ENCODE measurements at places on chromosomes 2 and 18. TPM values are rescaled to one million over a fixed set of nuclear protein-coding genes. Genes with fewer than 3 reads are reported as not detected.

DNA sequence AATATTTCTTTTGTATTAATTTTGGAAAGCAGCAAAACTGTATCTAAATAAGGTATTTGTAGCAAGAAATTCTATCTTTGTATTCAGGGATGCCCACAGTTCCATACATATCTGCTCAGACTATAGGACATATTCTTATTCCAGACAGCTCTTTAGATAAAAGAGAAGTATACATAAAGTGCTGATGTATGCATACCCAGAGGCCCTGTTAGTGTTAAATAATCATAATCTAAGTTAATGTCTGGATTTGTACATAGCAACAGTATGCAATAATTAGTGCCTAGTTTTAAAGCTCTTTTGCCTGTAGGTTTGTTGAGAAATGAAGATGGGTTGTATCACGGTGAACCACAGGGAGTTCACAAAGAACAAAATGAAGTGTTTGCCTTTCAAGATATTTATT is 428.0 kb upstream of the RGPD4 start:
- DNase-seq, result no peak

RSAD2 gene
- 11.8 TPM for total RNA-seq

SERPINB3 gene
- not detected for total RNA-seq

DNA sequence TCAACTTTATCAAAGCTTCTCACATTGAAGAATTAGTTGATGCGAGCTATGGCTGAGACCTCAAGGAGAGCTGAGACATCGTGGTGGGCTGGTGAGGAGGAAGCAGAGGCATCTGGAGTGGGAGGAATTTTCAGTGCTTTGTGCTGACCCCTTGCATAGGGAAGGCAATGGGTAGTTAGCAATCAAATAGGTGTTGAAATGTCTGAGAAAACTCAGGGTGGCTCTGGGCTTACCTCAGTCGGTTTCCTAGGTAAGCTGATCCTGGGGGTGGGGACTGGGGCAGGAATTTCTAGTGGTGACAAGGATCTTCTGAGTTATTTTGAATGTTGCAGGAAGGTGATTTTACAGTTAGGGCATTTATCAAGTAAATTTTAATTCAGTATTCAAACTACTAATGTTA is 20.7 kb upstream of the DPP10 start:
- DNase-seq, result no peak

CCDC178 gene
- not detected for total RNA-seq

DNA sequence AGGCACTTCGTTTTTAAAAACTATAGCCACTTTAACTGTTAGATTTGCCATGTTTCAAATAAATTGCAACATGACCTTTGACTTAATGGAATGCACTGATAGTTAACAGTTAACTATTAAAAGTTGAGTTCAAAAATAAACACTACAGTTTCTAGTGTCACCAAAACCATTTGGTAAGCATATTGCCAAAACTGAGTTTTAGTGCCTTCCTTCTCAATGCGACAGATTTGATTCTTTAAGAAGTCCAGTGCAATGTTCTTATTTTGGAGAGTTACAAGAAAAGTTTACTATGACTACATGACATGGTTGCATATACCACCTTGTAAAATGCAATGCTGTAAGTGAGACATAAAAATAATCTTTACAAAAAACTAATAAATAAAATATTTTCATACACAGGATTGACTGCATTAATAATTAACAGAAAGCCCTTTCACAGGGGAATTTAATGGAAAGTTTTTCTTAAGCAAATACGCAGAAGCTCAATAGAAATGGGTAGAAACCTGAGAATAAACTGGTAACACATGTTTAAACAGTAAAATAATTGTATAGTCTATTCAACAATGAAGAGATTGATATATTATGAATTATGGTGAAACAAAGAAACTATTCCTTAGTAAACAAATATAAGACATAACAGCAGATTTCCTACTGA is 53.8 kb downstream of the GRB14 start:
- no peak for DNase-seq

DNA sequence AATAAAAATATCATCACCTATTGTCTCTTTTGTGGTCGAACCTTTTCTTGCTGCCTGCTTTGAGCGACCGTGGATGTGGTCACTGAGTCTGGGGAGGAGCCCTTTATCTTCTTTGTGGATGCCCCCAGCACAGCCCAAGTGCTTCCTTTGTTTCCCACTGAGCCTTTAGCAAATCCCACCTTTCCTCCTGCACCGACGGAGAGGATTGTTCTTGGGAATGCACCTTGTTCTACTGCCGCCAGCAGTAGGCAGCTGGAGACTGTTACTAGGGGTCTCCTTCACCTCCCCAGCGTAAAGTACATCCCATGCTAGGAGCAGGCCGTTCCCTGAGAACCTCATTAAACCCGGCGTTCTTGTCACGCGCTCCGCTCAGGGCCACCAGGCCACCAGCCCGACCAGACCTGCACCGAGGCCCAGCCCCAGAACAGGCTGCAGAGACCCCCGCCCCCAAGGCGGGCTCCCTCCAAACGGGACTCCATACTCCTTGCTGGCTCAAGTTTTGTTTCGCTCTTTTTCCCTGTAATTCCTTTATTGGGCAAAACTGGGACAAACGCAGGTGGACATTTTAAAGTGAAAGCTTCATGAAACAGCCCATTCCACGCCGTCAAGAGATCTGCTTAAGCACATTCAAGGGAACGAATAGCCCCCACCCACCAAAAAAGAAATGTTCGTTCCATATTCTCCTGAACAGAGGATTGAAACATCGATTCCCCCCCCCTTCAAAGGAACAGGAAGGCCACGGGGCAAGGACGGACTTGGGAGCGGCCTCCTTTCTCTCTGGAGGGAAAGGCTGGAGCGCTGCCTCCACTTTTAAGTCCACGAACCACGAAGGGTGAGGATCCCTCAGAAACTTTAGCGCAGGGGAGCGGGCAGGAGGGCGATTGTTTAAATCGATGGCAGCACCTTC is 1.1 kb upstream of the MAT2A start:
- DNase-seq, result no peak

DNA sequence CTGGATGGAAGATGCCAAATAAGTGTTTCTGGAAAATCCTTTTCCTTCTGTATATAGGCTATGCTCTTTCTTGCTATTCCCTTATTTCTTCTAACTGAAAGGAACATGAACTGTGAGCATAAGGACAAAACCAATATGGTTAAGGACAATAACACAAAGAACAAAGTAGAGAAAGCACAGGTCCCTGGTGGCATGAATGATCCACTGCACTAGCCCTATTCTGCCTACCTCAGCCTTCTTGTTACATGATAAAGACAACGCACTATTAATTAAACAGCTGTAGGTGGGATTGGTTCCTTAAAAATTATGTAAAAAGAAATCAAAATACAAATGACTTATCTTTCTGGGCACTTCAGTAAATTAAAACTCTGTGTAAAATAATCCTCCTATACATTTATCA is 1.9 kb upstream of the WDR75 start:
- DNase-seq, result no peak

DNA sequence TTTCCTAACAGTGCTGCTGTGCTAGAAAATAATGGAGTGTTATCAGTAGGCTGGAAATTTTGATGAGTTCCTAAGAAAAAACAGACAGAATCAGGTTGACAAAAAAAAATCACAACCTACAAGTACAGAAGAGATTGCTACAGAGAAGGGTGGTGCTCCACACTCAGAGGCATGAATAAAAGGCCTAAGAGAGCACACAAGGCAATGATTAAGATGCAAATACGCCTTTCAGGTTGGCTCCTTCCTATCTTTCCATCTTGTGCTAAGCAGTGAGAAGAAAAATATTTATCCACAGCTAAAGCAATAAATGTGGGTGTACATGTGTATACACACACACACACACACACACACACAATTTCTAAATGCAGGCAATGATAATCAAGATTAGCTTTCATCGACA is 130.6 kb upstream of the UBE2E3 start:
- DNase-seq, result no peak

CFAP65 gene
- total RNA-seq, result 0.27 TPM

DNA sequence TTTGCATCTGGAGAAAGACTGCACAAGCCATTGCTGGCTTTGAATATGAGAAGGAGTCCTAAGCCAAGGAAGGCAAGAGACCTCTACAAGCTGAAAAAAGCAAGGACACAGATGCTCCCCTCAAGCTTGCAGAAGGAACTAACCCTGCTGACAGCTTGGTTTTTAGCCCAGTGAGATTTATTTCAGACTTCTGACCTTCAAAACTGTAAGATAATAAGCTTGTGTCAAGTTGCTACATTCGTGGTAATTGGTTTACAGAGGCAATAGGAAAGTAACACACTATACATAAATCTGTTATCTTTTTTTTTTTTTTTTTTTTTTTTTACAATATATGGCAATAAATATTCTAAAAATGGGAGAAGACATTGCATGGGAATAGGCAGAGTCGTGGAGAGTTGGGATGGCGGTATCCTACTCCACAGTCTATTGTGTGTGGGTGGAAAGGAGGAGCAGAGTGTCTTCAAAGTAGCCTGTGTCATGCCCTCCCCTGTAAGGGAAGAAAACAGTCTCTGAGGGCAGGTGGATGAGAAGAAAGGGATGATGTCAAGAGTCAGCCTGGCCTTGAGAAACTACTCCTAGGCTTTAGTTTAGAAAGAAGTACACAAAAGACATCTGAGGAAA is 196.9 kb downstream of the THSD7B start:
- no peak for DNase-seq

GRCh38 chr18:60193780-60194179 is 178.8 kb downstream of the MC4R start:
- DNase-seq, result no peak

- no peak for DNase-seq
These were observed 202.5 kb downstream of the GLI2 start for GRCh38 chr2:120938045-120938771.

DNA sequence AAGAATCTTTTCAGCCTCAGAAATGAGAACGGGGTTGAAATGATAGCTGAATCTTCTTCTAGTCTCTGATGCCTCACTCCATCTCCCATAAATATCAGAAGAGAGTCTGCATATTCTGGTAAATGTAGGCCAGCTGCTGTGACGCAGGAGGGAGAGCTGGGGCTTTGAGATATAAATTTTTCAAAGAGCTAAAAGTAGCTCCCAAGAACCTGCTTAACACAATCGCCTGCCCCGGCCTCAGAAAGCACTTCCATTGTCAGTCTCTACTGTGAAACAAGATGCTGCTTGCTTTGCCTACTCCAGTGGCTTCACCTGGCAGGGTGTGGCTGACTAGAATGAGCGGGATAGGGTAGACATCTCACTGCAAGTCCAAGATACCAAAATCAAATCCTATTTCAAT is 105.0 kb upstream of the CCDC150 start:
- DNase-seq, result no peak

- DNase-seq, result peak; percentile 9
These were observed 47.9 kb upstream of the KCNF1 start for GRCh38 chr2:10863837-10864236.

GRCh38 chr2:45394842-45395241 is 216.2 kb downstream of the SRBD1 start:
- no peak for DNase-seq

KCNIP3 gene
- total RNA-seq, result 1.5 TPM

GAD1 gene
- 4.7 TPM for total RNA-seq

- DNase-seq, result no peak
These were observed 86.0 kb downstream of the FAM210A start for GRCh38 chr18:13640266-13640860.

UGT1A8 gene
- not detected for total RNA-seq

- DNase-seq, result peak; percentile 56
These were observed 11.2 kb upstream of the NABP1 start for GRCh38 chr2:191666732-191667131.

SNRPD1 gene
- 60.6 TPM for total RNA-seq

DUSP19 gene
- 3.1 TPM for total RNA-seq

AQP12B gene
- total RNA-seq, result not detected

DNA sequence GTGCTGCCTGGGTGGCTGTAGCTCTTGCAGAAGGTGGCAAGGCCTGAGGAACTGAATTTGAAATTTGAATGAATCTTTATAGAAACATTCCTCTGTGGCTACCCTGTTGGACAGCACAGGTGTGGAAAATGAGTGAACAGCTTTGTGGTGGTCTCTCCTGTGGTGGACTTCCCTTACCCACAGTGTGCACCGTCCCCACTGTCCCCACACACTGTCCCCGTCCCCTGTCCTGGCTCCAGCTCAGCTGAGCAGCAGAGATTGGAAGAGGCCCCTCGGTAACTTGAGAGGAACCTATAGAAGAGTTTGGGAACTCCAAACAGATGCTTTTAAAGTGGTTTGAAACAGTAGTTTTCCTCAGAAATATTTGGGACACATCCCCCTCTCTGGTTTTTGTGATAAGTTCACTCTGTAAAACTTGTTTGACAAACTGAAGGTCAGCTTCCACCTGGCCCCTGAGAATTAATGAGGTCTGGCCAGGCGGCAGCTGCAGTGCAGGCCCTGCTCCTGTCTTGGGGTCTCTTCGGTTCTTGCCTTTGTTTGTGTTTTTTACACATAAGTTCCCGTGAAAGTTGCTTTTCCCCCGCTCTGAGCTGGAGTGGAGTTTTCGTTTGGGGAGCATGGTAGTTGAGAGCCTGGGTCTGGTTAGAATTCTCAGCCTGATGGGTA is 63.2 kb downstream of the ASAP2 start:
- DNase-seq, result no peak

LRRC30 gene
- not detected for total RNA-seq

RAX gene
- not detected for total RNA-seq

DNA sequence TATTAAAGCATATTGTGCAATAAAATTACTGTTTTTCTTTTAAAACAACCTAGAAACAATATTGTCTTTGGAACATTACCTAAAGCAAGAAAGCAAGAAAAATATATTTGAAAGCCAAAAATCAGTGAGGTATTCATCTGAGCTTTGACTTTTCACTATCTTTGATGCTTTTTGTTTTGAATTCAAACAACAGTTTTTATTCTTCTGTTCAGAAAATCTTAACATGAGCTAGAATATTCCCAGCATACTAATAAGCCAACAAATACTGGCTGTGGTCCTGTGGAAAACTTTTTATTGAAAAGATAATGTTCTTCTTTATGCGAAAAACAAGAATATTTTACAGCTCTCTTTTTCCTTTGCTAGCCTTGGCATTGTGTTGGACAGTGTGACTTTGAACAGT is 19.8 kb downstream of the FAM171B start:
- DNase-seq, result no peak

- no peak for DNase-seq
These were observed 469.8 kb upstream of the ZEB2 start for GRCh38 chr2:144989579-144990270.

MSTN gene
- total RNA-seq, result not detected
